ENCODE measurements at places on chromosomes 13 and 19.

- DNase-seq: no peak
Observed at GRCh38 chr13:28458608-28459007, 36.3 kb downstream of the FLT1 start.

GRCh38 chr19:46927106-46927505, 66.3 kb downstream of the ARHGAP35 start:
- no peak for DNase-seq

- DNase-seq: no peak
Observed at GRCh38 chr19:40294560-40294959, 9.4 kb upstream of the AKT2 start.

DNA sequence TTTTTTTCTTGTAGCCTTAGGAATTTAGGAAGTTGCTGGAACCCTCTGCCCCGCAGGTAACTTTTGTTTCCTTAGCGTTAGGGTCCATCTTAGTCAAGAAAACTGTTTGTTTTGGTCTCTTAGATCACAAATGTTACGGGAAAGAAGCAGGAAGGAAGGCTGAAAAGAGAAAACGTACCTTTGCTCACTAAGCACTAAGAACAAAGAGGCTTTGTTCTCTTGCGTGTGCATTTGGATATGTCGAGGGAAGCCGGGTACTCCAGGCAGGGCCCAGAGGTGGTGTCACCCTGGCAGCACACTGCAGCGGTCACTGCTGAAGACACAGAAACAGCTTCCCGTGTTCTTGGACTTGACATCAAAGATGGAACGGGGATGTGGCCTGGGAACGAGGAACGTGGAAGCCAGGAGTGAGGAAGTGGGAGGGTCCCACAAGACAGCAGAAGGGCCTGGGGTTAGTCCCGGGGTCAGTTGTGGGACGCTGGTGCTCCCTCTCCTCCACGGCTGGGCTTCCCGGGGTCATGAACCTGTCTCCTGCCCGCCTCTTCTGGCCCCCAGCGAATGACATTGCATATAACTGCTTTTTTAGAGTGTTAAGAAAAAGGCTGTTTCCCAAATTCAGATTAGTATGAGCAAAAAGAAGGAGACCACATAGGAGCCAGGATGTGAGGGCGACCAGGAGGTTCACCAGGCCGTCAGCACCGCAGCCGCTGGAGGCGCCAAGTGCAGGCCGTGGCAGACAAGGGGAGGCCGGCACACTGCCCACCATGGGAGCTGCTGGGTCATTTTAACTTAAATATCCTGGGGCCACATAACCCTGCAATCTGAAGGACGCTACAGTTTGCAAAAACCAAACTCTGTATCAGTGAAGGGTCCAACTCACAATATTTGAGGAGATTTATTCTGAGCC, 31.6 kb downstream of the ATP11A start:
- DNase-seq: no peak

GRCh38 chr13:48411147-48411794, 1.6 kb downstream of the LPAR6 start:
- DNase-seq: no peak

GRCh38 chr19:35558400-35559280, 4.8 kb downstream of the ATP4A start:
- no peak for DNase-seq

GRCh38 chr19:55585658-55586339, 5.2 kb upstream of the ZNF579 start:
- peak; percentile 31 for DNase-seq

- DNase-seq: no peak
Observed at GRCh38 chr13:67635754-67636153, 405.6 kb upstream of the PCDH9 start.

DNA sequence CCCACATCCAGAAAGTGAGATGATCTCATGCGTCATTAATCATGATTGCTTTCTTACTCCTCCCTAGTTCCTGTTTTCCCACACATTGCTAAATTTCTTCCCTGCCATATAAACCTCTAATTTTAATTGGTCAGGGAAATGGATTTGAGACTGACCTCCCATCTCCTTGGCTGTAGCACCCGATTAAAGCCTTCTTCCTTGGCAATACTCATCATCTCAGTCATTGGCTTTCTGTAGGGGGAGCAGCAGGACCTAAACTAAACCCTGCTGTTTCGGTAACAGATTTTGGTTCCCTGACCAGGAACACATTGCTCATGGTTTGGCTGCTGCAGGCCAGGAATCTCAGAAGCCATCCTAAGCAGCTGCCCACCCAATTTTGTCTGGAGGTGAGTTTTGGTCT, 61.7 kb downstream of the SPRYD7 start:
- DNase-seq: no peak

- DNase-seq: no peak
Observed at GRCh38 chr19:15265850-15266248, 33.6 kb upstream of the EPHX3 start.

DNA sequence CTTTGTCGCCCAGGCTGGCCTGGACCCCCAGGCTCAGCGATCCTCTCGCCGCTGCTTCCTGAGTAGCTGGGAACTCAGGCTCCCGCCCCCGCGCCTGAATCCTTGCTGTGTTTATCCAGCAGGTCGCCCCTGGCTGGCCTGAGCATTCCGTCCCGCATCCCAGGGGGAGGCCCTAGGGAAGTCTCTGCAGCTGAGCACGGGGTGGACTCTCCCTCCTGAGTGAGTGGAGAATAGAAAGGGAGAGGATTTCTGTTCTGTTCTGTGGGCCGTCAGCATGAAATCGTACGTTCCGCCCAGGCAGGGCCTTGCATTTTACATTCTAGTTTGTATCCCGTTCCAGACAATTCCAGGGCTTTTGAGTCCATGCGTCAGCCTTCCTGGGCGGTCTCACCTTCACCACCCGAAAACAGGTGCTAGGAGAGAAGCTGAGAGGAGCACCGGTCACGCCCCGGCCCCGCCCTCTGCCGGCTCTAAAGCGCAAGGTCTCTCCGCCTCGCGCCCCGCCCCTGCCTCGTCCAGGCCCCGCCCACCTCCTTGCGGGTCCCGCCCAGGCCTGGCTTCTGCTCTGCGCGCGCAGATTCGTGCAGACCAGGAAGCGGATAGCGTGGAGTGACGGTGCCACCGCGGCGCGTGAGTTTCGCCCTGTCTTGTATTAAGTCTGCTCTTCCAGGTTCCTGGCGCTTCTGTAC, at the start of gene ZNF761:
Gene ZNF761 (plus strand): TSS at position 586 of the 689 bp plus-strand sequence. CDS start 15,285 bp downstream, outside the sequence.
- DNase-seq: peak; percentile 99

DNA sequence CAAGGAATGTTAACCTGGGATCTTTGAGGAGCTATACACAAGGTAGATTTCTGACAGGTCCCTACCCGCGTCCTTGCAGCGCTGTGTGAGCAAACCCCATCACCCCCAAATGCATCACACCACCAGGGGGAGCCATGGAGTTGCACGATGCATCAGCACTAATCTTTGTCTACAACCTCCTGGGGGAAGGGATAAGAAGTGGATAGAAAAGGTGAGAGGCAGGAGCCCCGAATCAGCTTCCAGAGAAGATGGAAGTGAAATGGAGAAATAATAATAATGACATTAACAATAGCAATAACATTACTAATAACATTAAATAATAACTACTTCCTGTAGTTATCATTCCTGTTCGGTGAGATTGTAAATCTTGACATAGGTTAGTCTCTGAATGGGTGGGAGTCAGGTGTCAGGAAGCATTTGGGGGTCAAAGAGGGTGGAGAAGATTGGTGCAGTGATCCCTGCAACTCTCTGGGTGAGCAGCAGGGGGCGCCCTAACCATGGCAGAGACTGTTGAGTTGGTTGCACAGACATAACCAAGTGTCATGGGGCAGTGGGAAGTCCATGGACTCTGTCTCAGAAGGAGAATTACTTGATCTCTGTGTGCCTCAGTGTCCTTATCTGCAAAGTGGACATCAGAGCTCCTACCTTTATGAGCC, 16.5 kb downstream of the SIGLEC7 start:
- peak; percentile 60 for DNase-seq

Data from activated CD4-positive, alpha-beta T cell treated with anti-CD3 and anti-CD28 coated beads, Interleukin-2, amount 50 U/mL, for 24 hours (primary cell).